Stimulated activated CD4-positive, alpha-beta T cell treated with anti-CD3 and anti-CD28 coated beads, Interleukin-15, amount 100 ng/mL, for 24 hours (primary cell): ENCODE measurements at places on chromosomes 2 and 18.
A peak's percentile ranks its signal among the peaks of the same experiment; 100 is the strongest.

DNA sequence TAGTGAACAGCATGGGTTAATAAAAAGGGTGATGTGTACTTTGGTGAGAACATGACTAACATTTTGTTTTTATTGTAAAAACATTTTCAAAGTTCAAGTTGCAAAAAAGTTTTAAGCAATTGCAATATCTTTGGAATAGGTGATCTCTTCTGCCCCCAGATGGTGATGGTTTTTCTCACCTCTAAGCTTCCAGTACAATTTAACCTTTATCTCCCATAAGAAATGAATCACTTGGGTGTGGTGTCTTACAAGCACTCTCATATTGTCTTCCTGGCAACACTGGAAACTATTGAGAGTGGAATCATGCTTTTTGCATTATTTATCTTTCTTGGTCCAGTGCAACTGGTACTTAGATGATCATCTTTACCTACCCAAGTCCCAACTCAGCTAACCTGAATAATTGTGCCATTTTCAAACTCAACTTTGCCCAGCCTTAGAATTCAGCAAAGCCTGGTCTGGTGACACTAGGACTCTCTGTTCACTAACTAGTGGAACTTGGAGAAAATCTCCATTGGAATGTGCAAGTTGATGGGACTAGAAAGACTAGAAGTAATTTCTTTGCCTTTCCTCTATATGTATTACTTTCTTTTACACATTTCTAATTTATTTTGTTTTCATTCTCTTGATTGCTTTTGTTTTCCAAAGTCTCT, 964.7 kb upstream of the ZEB2 start:
- no peak for DNase-seq

- DNase-seq: no peak
These were observed 7.7 kb downstream of the CD302 start for GRCh38 chr2:159790323-159790722.

DNA sequence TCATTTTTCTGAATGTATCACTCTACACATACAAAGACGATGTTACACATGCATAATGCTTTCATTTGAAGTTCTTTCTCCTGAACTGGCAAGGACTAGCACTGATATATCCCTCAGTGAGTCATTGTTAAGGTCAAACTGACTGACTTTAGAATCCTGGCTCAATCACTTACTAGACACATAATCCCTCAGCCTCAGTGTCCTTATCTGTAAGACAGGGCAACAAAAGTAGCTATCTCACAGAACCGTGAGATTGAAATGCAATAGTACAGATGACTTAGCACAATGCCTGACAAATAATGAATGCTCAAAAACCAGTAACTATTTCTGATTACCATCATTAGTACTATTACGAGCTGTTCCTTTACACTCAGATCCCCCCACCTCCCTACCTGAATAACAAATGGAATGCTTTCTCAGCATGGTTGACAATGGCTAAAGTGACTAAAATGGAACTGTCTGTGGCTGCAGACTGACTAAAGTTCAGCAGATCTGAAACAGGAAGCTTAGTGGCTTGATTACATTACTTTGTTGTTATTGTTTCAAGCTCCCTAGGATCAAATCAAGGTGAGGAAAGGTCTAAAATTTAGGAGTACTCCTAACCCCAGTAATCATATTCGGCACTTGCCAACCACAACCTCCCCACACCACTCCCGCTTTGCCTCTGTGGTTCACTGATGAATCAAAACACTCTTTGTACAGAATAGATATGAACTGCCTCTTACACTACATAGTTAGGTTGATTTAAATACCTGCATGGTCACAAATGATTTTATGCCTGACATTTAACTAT, 35.8 kb upstream of the CACNB4 start:
- DNase-seq: peak; percentile 41

GRCh38 chr18:57043241-57043640, 103.6 kb upstream of the BOD1L2 start:
- DNase-seq: no peak

GRCh38 chr2:47076586-47077441, 78.3 kb downstream of the STPG4 start:
- no peak for DNase-seq

DNA sequence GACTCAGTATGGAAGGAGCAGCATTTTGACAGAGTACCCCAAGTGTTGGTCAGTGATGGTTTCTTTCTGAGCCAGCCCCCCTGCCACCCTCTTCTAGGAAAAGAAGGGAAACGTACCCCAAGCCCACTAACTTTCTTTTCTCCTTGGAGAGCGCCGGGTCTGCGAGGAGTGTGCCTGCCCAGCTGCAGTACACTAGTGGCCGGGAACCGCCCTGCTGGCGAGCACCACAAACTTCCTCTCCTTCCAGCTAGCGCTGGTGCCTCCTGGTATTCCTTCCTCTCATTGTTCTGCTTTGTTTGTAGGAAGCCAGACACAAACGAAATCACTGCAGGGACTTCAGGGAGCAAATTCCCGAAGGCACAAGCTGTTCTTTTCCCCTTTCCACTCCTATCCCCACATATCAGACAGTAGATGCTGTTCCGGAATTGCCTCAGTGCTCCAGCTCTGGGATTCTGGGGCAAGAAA, 1.8 kb downstream of the CCDC85A start:
- DNase-seq: no peak

DNA sequence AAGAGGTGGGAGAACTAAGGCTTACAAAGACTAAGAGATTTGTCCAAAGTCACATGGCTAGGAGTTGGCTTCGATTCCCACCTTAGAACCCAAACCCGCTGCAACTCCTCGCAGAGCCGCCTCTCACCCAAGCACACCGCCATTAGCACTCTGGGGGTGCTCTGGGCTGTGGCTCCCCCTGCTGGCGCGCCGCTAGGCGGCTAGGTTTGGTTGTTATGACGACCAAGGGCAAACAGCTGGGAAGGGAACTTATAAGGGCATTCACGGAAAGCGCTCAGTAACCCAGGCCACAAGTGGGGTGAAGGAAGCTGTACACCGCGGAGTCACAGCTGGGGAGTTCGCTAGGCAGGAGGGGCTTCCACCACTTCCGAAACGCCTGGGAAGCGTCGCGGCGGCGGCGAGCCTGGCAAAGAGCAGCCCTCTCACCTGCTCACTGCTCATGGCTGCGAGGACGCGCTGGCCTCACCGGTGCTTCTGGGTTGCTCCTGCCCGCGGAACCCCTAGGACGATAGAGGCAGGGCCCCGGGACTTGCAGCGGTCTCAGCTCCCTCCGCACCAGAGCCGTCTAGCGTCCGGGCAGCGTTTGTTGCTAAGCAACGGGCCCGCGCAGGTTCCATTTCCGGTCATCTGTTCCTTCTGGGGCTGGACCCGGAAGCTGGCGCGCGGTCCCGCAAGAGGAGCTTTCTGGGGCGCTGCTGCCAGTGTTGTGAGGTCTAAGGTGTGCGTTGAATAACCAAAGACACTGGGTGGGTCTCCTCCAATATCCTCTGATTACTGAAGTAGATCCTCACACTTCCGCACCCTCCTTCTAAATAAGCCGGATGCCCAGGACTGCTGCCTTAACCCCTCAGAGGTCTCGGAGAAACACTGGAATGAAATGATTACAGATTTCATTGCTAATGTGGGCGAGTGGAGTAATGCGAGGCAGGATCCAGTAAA, at the start of gene DNAH7:
Gene DNAH7 (minus strand): TSS at position 567 of the 939 bp plus-strand sequence. CDS start 126 bp downstream, at position 441.
- peak; percentile 93 for DNase-seq

GRCh38 chr2:100971221-100971620, 30.9 kb upstream of the RPL31 start:
- no peak for DNase-seq

DNA sequence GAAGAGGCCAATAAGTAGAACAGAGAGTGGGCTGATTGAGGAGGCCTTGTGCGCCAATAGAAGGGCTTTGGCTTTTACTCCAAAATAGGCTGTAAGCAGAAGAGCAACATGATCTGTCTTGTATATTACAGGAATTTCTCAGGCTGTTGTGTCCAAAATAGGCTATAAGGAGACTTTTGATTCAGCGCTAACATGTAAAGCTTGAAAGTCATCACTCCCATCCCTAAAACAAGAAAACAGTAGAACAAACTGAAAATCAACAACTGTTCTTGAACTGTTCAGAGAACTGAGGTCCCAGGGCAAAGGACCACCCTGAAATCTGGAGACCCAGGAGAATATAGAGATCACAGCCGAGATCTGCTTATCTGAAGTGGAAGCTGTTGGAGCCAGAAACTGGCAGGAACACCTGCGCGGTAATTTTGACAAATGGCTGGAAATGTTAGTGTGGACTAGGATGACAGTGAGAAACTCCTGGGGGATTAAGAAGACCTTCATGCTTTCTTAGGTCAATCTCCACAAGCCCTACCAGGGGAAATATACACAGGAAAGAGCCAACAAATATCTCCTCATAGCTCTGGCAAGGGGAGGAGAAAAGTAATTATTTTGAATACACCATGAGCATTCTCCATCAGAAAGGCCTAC, 258.6 kb downstream of the RBM43 start:
- no peak for DNase-seq

DNA sequence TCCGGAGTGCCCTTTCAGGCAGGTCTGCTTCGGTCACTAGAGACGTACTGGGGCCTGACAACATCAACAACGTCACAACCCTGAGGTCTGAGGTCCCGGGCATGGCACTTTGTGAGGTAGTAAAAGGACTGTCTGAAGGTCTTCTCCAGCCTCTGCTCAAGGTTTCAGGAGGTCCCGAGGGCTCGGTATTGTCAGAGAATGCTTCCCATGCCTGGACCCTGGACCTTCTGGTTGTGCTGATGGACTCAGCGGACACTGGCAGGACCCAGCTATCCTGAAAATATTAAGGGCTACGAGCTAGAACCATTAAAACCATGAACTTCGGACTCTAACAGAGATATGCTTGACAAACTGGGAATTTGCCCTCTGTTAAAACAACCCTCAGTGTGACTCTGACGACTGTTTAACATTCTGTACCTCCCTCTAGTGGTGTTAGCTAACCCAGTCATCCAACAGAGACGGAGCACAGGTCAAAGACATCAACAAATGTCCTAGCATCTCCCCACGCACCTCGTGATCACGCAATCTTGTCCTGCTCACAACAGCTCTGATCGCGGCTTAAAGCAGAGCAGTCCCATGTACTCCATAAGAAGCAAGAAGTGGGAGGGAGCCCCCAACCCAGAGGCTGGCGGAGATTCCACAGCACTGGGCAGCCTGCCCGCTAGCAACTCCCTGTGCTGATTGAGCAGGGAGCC, 96.5 kb downstream of the CCDC93 start:
- DNase-seq: no peak

- no peak for DNase-seq
These were observed 671.0 kb upstream of the SOX11 start for GRCh38 chr2:5021136-5021535.

DNA sequence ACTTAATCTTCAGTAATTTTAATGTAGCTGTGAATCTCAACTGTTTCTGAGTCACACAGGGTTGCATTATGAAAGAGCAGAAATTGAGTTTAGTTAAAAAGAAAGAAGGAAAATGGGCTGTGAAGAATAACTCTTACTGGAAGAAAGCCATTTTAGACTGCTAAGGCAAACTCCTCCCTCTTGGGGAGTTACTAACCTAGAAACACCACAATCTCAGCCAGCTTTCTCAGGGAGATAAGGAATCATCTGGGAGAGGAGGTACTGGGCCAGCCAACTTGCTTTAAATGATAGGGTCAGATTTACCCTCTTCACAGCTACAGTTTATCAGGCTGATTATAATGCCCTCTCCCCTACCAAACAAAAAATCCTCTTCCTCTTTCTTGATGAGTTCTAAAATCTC, 119.5 kb downstream of the CCDC148 start:
- DNase-seq: no peak

DNA sequence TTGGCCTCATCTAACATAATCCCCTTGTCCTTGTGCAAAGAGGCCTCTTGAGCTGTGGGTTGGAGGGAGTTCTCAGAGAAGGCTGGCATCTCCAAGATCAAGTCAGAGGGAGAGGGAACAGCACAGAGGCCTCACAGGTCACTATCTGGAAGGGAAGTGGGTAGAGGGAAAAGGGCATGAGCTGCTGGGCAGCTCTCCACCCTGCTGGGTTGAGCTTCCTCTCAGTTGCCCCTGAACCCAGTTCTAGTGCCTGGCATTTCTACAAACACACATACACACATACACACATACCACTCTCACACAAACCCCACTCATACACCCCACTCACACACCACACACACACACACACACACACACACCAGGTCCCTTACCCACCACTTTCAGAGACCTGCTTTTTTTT, 30.3 kb upstream of the RMP24 start:
- no peak for DNase-seq

- DNase-seq: peak; percentile 77
These were observed 348.6 kb downstream of the DLGAP1 start for GRCh38 chr18:4106407-4107033.

GRCh38 chr2:27001950-27002349, 30.8 kb upstream of the TMEM214 start:
- DNase-seq: no peak

- peak; percentile 4 for DNase-seq
These were observed 60.4 kb upstream of the COPS8 start for GRCh38 chr2:237025090-237025865.

DNA sequence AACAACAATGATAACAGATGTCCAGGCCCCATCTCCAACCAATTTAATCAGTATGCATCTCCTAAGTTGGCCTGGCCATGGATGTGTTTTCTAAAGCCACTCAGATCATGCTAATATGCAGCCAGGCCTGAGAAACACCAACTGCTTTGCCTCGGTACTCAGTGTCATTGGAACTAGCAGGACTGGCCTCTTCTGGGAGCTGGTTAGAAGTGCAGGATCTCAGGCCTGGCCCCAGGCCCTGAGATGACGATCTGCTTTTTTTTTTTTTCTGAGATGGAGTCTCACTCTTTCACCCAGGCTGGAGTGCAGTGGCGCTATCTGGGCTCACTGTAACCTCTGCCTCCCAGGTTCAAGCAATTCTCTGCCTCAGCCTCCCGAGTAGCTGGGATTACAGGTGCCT, 69.1 kb downstream of the IRS1 start:
- DNase-seq: no peak

DNA sequence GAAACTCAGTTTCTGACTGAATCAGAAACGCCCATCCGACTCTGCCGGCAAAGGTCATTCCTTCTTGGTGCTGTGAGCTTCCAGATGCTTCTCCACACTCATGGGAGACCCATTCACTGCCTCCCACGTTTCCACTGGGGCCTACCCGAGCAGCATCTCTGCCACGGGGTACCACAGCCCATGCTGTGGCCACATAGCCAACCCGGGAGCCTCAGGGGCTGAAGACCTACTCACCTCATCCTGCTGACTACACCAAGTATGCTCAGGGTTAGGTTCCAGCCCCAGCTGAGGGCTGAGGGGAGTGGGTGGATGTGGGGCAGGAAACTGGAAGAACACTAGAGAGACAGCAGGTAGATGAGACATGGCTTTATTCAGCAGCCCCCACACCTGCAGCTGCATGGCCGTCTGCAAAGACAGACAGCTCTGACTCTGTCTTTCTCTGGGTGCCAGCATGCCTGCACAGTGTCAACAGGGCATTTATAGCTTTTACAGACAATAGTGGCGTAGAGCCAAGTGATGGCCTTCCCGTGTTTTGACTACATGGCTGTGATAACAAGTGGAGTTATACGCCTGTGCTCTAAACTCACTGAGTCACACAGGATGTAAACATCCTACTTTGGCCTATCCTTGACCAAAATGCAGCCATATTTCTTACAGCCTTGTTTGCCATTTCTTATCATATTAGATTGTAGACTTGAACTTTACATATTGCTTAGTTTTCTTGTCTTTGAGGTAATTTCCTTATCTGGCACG, 16.5 kb upstream of the KLHL23 start:
- no peak for DNase-seq

- no peak for DNase-seq
These were observed 5.9 kb downstream of the INPP5D start for GRCh38 chr2:233065954-233066470.
